Colonic mucosa (tissue), 4 donors: ENCODE measurements at places on chromosomes 13 and 19. TPM values are rescaled to one million over a fixed set of nuclear protein-coding genes. Genes with fewer than 3 reads are reported as not detected.
A peak's percentile ranks its signal among the peaks of the same experiment; 100 is the strongest.

DNA sequence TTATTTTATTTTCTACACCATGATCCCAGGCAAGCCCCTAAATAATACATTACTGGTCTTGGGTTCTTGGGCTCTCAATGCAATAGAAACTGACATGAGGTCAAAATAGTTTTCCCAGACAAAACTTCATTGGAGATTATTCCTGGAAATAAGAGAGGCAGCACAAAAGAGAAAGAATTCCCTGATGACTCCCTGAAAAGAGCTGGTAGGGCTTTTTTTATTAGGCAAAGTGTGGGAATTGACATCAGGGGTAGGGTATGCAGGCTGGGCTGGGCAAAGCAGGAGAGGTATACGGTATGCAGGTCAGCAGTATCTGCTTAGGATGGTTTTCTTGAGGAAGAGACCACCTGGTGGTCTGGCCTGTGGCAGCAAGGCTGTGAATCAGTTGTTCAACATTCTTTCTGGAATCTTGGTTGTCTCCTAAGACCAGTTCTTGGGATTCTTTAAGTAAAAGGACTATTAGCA lies 9.3 kb upstream of the IGFL3 start:
- peak overlapping the region; percentile 12 for H3K27ac ChIP-seq
- H3K4me3 ChIP-seq = no peak overlapping the region
- no peaks in the 10 kb centered on the region for H3K27me3 ChIP-seq

Gene CFAP97D2
- total RNA-seq = not detected

DNA sequence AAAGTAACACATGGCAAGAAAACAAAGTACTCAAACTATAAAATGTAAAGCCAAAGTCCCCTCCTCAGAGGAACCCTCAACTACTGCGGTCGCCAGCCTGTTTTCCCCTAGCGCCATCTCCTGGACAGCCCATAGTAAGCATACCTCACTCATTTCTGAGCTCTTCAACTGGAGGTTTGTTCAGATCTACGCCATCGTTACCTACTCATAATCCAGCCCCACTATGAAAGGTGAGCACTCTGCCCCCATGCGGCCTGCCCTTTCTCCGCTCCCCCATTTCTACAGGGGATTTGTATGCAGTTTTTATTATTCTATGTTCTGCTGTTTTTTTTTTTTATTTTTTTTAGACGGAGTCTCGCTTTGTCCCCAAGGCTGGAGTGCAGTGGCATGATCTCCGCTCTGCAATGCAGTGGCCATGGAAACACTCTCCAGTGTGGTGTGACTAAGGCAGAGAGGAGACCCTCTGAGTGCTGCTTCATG lies 26.2 kb downstream of the OPA3 start:
- H3K27ac ChIP-seq = no peak overlapping the region
- DNase-seq = peak; percentile 77
- no peak overlapping the region for H3K4me3 ChIP-seq
- peaks cover 3% of the 10 kb centered on the region for H3K4me1 ChIP-seq

DNA sequence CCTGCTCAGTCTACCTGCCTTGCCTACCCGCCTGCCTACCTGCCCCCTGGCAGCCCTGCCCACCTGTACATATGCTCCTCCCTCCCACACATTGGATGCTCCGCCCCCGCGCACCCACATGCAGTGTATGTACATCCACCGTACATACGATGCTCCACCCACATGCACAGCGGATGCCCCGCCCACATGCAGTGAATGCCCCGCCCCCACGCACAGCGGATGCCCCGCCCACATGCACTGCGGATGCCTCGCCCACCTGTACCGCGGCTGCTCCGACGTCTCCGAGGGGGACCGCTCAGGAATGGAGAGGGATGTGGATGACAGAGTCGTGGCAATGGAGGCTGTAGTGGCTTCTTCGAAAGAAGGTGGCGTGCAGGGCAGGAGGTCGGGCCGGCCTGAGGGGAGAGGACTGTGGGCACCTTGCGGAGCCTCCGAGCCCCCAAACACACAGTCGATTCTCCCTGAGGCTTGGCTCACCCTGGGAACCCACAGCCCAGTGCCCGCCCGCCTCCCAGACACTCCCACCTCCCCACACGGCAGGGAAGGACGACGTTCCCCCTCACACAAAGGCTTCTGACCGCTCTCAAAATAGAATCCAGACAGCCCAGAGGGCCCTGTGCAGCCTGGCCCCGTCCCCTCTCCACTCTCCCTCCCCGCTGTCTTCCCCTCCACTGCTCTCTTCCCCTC lies 16.5 kb upstream of the CACTIN start:
- no peaks in the 10 kb centered on the region for H3K27me3 ChIP-seq
- DNase-seq = no peak
- H3K4me3 ChIP-seq = no peak overlapping the region
- no peak overlapping the region for H3K27ac ChIP-seq
- H3K4me1 ChIP-seq = no peaks in the 10 kb centered on the region

- peak overlapping the region; percentile 86 for H3K4me3 ChIP-seq
- peak overlapping the region; percentile 79 for H3K27ac ChIP-seq
- no peaks in the 10 kb centered on the region for H3K36me3 ChIP-seq
- peaks cover 19% of the 10 kb centered on the region for H3K4me1 ChIP-seq
- peak; percentile 31 for DNase-seq
These were observed 1.5 kb downstream of the AKT2 start for GRCh38 chr19:40283414-40284250.

Gene KLK7
- not detected for total RNA-seq

DNA sequence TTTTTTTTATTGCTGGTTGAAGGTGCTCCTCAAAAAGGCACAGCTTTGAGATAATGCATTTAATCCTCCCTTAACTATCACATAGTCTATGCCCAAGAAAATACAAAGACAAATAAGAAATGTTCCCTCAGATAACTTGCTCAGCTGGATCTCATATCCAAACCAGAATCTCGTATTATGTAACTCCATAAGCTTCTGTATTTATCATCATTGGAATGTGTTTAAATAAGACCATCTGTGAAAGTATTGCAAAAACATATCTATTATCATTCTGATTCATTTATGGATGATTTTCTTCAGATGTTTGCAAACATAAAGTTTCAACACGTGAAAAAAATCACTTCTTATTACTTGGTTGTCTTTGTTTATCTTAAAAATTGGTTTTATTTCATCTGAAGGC lies 190.9 kb downstream of the IRS2 start:
- no peaks in the 10 kb centered on the region for H3K4me1 ChIP-seq
- no peak overlapping the region for H3K27ac ChIP-seq
- no peaks in the 10 kb centered on the region for H3K36me3 ChIP-seq
- DNase-seq = no peak
- no peak overlapping the region for H3K4me3 ChIP-seq
- H3K27me3 ChIP-seq = no peaks in the 10 kb centered on the region

- H3K36me3 ChIP-seq = no peaks in the 10 kb centered on the region
- no peak for DNase-seq
- no peaks in the 10 kb centered on the region for H3K4me1 ChIP-seq
- no peak overlapping the region for H3K4me3 ChIP-seq
These were observed 97.0 kb downstream of the DCT start for GRCh38 chr13:94382517-94382916.

DNA sequence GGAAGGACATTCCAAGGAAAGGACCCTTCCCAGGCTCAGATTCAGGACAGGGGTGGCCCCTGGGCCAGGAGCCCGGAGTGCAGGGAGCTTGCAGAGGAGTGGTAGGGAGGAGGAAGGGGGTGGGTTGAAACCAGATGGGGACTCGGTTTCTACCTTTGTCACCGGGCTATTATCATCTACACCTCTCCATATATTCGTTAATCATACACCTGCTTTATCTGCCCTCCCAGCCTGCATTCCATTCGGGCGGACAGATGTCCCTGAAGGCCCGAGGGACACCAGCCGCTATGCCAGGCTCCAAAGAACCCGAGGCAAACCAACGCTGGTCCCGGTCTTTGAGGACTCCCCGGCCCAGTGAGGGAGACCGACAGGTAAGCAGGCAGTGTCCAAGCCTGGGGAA lies 15.5 kb upstream of the MYH14 start:
- no peaks in the 10 kb centered on the region for H3K36me3 ChIP-seq
- no peaks in the 10 kb centered on the region for H3K4me1 ChIP-seq
- no peaks in the 10 kb centered on the region for H3K27me3 ChIP-seq
- peak overlapping the region; percentile 79 for H3K27ac ChIP-seq
- DNase-seq = peak; percentile 74
- peak overlapping the region; percentile 48 for H3K4me3 ChIP-seq
